Activated T-cell treated with anti-CD3 and anti-CD28 coated beads for 48 hours (primary cell): ENCODE measurements at places on chromosomes 3 and 15.
A peak's percentile ranks its signal among the peaks of the same experiment; 100 is the strongest.

DNA sequence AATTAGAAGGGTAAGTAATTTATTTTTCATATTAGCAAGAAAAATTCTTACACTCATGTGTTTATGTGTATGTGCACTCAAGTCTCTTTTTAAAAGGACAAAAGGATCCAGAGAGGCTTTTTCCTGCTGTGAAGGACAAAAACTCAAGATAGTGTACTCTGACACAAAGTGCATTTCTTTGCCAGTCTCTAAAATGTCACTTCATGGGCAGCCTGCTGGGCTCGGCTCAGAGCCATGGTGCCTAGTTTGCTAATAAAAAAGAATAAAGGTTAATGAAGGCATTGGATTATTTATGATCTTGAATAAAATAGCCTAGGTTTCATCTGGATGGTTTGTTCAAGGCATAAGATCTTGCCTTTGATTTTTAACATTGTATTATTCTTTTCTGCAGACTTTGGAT lies 989.0 kb downstream of the TBL1XR1 start:
- no peak for DNase-seq

DNA sequence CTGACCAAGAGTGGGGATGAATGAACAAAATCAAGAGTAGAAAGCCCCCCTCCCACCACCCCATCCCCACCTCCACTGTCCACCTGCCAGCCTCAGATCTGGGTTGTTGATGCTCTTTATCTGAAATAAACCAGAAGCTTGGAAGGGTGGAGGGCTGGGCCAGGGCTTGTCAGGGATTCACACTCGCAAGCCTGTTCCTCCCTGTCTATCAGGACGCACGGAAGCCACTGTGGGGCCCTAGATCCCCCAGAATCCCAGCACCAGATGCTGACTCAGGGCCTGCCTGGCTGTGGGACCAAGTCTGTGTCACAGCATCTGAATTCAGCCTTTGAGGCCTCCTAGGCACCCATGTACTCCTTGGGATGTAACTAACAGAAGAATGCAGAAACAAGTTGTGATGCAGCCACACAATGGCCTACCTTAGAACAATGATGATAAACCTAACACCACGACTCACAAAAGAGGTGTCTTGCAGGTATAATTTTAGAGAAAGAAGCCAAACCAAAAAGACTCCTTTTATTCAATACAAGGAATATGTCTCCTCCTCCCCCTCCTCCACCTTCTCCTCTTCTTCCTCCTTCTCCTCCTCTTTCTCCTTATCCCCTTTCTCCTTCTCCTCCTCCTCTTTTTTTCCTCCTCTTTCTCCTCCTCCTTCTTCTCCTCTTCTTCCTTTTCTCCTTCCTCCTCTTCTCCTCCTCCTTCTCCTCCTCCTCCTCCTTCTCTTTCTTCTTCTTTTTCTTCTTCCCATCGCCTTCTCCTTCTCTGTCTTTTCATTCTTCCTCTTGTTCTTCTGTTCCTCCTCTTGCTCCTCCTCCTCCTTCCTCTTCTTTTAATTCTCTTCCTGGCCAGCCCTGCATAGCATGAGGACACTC lies 234.7 kb downstream of the PLCL2 start:
- DNase-seq: no peak

DNA sequence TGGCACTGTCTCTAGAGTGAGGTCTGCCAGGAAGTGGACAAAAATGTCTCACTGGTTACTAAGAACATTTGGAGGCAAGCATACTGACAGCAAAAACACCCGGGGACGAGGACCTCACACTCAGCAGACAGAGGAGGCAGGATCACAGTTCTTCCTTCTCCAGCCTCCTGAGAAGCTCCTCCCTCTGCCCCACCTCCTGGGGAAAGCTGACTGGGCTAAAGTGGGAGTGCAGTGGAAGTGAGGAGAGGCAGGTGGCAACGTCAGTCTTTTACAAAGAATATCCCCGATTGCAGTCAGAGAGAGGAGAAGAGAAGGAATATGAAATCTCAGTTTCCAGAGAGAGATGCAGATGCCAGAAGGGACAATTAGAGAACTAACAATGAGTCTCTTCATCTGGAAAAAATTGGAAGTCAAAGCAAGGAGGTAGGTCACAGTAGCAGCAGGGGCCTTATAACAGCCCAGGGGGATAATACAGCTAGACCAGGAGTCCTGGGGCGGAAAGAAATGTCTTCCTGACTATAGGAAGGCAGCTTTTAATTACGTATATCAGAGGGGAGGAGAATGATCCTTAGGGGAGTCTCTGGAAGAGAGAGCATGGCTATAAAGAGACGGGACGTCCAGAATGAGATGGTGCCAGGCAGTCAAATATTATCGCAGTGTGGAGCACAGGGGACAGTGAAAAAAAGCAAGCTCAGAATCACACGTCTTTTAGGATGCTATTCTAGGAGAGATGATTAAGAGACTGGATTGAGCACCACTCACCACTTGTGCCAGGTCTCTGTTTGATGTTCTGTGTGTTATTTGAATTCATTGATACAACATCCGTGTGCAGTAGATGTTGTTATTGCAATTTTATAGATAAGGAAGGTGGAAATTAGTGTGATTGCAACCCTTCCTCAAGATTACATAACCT lies 47.2 kb downstream of the LEO1 start:
- DNase-seq: no peak

GRCh38 chr15:47737477-47737876 lies 20.2 kb downstream of the SEMA6D start:
- no peak for DNase-seq

DNA sequence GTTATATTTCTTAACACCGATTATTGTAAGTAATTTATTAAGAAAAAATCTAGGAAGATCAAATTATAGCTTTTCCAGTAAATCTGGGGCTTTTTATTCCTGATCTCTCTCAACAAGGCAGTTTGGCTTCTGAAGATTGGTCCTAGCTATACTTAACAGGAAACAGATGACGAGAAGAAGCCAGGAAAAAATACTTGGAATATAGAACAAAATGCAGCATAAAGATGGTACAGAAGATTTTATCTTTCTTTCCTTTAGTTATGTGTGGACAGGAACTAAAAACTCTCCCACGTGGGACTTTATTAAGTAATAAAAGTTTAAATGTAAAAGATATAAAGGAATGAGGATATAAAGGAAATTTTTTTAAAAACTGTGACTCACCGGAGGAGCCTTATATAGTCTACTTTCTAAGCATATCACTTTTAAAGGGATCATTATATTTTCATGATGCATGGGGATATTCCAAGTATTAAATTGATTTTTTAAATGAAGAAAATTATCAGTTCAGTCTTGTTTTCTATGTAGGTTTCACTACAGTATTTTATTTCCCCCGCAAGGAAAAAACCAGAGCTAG lies 8.2 kb downstream of the B3GNT5 start:
- DNase-seq: no peak

GRCh38 chr3:126300001-126300760 lies 57.0 kb downstream of the KLF15 start:
- no peak for DNase-seq

DNA sequence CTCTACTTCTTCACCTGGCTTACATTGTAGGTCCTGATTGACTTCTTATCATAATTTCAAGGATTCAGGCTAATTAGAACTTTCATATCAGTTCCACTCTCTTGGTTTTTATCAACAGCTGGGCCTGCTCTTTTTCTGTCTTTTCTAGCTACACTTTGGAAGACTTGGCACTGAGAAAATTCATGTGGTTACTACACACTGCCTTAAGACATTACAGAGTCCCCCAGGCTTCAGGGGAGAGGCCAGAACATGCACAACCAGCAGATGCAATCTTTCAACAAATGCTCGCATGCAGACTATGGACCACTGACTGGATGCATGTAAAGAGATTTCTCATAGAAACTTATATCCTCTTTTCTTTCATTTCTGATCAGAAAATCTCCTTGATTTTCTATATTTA lies 423.5 kb downstream of the TUSC7 start:
- DNase-seq: no peak

- no peak for DNase-seq
Observed at GRCh38 chr3:126487151-126487771, 11.6 kb upstream of the ZXDC start.

GRCh38 chr3:102092617-102093466 lies 243.5 kb downstream of the NFKBIZ start:
- DNase-seq: no peak

DNA sequence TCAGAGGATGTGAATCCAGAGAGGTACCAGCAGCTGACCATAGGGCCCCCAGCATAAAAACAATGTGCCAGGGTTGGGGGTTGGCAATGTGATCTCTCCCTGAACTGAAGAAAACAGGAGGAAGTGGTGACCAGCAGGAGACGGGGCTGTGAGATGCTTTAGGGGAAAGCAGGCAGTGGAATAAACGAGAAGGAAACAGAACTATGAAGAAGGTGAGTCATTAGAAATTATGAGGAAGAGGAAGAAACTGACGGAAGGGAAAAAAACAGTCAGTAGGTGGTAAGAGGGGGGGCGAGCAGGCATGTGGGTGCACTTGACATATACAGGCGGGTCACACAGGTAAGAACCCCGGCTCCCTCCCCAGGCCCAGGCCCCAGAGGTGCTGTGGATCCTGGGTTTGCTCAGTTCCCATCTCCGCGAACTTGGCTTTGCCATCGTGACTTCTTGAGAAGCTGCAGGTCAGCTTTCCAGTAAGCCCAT lies 42.2 kb upstream of the B3GNT5 start:
- DNase-seq: peak; percentile 32

DNA sequence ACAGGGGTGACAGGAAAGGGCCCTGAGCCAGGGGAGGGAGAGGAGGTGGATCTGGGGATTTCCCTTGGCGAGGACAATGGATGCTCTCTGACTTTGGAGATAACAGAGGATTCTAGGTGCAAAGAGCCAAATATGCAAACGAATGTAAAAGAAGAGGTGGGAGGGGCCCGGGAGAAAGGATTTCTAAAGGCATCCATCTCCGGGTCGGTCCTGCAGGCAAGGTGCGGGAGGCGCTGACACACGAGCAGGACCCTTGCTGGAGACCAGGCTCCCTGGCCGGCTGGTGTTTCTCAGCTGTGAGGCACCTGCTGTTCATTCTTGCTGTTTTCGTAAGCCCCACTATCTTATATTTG lies 115.2 kb upstream of the TLE3 start:
- DNase-seq: no peak

- no peak for DNase-seq
Observed at GRCh38 chr3:108552267-108553159, 36.7 kb downstream of the CIP2A start.

- DNase-seq: no peak
Observed at GRCh38 chr3:149593418-149594160, 64.2 kb downstream of the WWTR1 start.

DNA sequence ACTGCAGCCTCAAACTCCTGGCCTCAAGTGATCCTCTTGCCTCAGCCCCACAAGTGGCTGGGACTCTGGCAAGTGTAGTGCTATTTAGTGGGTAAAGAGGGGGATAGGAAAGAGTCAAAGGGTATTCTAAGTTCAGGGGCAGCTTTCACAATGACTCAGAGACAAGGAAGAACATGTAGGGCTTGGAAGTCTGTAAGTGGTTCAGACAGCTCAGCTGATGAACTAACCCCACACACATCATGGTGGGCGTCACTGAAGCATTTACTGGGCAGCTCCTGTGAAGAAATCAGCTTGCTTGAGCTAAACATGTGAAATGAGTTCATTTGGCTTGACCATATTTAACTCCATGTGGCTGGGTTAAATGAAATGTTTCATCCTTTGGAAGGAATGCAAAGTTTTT lies 34.6 kb upstream of the THSD4 start:
- DNase-seq: no peak

- no peak for DNase-seq
Observed at GRCh38 chr3:2392981-2393380, 294.3 kb downstream of the CNTN4 start.
